ENCODE measurements at places on chromosomes 5 and 9.

GRCh38 chr9:120711841-120712538 lies 2.3 kb downstream of the MEGF9 start:
- DNase-seq = no peak

DNA sequence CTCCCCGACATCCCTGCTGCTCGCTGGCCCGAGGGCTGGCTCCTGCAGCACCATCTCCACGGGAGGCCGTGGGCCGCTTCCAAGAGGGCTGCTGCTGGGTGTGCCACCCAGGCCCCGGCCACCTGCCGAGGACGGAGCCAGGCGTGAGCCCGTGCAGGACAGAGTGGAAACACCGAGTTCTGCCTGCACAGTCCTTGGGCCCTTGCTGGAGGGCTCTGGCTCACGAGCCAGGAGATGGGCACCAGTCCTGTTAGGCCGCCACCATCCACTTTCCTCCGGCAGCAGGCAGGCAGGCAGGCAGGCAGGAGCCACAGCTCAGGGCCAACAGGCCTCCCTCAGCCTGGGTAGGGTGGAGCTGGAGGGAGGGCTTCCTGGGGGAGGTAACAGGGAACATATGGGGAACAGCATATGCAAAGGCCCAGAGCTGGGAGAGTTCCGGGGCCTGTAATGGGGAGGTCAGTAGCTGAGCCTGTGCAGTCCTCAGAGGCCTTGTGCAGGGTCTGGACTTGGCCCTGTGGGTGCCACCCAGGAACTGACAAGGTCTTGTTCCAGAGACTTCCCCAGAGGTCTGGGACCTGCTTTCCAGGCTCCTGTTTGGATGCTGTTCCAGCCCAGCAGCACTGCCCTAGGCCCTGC lies 31.9 kb downstream of the RXRA start:
- DNase-seq = no peak

GRCh38 chr5:58447226-58447625 lies 12.7 kb downstream of the PLK2 start:
- DNase-seq = no peak

DNA sequence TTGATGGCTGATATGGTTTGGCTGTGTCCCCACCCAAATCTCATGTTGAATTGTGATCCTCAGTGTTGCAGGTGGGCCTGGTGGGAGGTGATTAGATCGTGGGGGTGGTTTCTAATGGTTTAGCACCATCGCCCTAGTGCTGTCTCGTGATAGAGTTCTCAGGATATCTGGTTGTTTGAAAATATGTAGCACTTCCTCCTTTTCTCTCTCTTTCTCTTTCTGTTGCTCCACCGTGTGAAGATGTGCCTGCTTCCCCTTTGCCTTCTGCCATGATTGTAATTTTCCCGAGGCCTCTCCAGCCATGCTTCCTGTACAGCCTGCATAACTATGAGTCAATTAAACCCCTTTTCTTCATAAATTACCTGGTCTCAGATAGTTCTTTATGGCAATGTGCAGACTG lies 111.6 kb downstream of the SREK1 start:
- no peak for DNase-seq

- DNase-seq = peak; percentile 47
These were observed 78.4 kb downstream of the TSPAN17 start for GRCh38 chr5:176725521-176726280.

DNA sequence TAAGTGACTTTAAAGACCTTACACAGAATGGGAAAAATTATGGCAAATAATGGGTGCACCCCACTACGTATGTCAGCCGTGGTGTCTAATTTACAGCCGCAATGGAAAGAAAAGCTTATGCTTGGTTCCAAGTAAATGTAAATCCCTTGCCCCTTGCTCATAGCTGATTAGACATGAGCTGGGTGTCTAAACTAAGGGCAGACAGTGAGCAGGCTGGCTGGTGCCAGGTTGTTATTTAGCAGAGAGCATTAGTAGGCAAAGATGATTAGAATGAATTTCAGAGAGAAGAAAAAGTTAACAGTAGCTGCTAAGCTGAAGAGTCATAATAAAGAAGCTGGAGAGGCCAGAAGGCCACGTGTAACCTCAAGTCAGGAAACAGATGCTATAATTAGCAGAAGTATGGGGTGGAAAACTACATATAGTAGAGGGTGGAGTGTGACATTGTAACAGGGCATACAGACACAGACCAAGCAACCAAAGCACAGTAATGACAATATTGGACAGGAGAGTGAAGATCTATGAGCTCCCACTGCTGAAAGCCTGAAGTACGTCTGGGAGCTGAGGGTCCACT lies 257.7 kb downstream of the MCTP1 start:
- no peak for DNase-seq

- no peak for DNase-seq
These were observed 283.4 kb downstream of the GADD45G start for GRCh38 chr9:89888233-89888632.

DNA sequence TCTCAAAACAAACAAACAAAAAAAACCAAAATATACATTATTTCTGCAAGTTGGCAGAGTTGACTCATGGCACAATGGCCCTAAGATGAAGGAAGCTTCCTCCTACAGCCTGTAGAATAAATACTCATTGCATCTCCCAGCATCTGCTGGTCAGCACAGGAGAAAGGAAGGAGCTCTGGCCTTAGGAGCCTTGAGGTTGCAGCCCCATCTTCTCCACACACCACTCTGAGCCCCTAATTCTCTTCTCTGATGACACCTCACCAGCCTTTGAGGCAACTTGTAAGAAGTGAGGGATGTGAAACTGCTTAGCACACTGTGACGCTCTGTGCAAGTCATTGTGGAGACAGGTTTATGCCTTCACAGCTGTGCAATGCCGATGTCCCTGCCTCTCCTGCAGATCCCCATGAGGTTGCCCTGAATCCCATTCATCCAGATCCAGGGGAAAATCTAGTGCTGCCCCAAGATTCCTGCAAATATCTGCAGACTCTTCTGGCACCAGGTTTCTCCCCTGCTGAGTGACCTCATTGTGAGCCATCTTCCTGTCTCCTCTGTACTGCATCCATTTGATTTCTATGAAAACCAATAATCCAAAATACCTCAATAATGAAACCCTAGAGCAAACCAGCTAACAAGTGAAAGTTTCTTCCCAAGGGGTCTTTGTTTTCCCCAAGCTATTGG lies 65.3 kb upstream of the TGFBR1 start:
- DNase-seq = no peak

- no peak for DNase-seq
These were observed 260.1 kb downstream of the EBF1 start for GRCh38 chr5:158839638-158840037.

DNA sequence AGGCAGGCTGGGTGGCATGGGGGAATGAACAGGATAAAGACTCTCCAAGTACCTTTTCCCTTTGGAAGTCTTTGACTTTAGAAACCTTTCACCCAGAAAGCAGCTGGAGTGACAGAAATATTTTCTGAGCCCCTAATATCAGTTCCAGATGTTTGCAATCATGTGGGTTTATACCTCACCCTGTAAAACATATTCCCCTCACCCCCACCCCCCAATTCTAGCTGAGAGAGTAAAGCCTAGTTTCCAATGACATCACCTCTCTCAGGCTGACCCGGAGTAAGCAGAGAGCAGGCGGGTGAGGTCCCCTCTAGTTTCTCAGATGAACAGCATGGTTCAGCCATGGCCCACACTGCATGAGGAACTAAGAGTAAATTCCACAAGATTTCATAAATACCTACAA lies 82.9 kb upstream of the TRIM32 start:
- no peak for DNase-seq

- DNase-seq = peak; percentile 69
These were observed 372.0 kb upstream of the KIF2A start for GRCh38 chr5:61933787-61934626.

DNA sequence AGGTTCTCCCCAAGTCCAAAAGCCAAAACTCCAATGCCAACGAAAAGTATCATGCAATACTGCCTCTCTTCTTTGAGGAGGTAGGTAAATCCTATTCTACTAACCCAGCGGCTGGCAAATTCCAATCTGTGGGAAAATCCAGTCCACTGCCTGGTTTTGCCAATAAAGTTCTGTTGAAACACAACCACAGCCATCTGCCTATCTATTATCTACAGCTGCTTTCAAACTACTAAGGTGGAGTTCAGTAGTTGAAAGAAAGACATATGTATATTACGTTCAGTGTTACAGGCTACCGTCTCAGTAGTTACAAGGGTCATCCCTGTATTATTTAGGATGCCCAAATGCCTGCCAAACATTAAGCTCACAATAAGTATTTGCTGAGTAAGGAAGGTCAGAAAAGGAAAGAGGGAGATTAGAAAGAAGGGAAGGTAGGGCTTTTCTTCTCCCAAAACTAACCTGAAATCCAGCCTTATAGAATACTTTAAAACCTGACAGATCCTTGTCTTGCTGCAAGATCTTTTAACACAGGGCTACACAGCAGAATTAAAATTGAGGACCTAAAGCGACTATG lies 16.2 kb downstream of the ARL15 start:
- no peak for DNase-seq

- DNase-seq = no peak
These were observed 694.8 kb upstream of the CDH10 start for GRCh38 chr5:25339541-25339940.

- no peak for DNase-seq
These were observed 61.3 kb downstream of the RAPGEF1 start for GRCh38 chr9:131678499-131679111.

GRCh38 chr5:136082390-136083193 lies 50.1 kb upstream of the SMAD5 start:
- peak; percentile 22 for DNase-seq

DNA sequence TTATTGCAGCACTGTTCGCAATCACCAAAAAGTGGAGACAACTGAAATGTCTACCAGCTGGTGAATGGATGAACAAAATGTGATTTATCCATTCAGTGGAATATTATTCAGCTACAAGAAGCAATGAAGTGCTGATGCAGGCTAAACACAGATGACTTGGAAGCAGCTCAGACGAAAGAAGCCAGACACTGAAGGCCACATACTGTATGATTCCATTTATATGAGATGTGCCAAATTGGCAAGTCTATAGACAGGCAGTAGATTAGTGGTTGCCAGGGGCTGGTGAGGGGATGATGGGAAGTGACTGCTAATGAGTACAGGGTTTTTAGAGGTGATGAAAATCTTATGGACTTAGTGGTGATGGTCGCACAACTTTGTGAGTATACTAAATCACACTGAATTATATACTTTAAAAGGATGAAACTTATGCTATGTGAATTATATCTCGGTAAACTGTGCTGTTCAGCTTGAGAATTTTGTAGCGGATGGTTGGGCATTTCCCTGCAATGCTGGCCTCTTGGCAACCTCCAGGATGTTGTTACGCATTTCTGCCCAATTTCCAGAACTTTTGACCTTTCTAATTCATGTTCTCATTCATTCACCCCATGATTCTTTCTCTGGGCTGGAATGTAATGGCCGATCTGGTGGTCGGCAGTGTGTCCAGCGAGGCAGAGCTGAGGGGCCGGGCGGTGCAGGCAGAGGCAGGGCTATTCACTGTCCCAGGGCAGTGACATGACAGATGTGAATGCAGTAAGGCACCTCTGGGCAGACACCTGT lies 22.0 kb upstream of the WNK2 start:
- DNase-seq = no peak

GRCh38 chr9:23662320-23662719 lies 163.7 kb downstream of the ELAVL2 start:
- DNase-seq = no peak

- no peak for DNase-seq
These were observed 1.3 kb downstream of the NOTCH1 start for GRCh38 chr9:136544548-136544963.

DNA sequence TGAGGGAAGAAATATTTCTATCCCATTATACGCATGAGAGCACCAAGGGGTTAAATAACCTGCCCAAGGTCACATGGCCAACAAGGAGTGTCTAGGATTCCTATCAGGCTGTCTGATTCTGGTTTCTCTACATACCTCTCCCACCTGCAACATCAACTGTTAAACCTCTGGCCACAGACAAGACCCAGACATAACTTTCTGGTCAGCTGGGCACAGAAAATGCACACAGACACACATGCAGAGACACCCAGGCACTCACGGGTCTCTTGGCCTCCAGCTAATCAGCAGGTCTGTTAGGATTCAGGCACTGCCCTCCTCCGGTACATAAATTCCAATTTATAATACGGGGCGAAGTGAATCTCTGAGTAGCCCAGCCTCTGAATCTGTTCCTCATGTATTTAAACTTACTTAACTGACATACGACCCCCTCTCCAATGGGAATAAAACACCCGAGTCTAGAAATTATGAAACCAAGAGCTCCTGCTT lies 1.5 kb downstream of the SEPTIN8 start:
- no peak for DNase-seq

GRCh38 chr5:91142819-91143218 lies 240.3 kb downstream of the ARRDC3 start:
- no peak for DNase-seq

GRCh38 chr9:72592502-72593403 lies 71.3 kb downstream of the TMC1 start:
- peak; percentile 37 for DNase-seq

GRCh38 chr5:66193419-66193818 lies 49.3 kb downstream of the SREK1 start:
- no peak for DNase-seq

DNA sequence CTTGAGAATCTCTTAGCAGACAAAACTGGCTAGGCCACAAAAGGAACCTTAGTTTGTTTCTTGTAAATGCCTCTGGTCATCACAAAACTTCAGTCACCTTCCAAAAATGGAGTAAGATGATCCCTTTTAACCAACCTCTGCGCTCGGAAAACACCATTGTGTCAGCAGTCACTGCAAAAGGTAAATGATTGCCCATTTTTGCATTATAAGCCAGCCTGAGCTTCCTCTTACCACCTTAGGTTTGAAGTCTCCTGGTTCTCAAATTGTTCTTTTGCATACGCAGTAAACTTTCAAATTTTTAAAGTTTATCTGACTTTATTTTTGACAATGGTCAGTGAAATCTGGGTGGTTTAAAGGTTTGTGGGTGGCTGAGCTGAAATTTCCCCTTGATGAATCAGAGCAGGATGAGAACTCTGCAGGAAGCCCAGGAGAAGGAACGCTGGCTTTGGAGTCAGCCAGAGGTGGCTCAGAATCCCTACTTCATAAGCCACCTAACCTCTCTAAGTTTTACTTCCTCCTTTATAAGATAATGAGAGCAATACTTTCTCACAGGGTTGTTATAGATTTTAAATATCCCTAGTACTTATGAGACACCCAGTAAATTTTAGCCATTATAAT lies 131.4 kb downstream of the MED10 start:
- DNase-seq = no peak

GRCh38 chr5:141514330-141515133 lies 25.7 kb downstream of the PCDHGC5 start:
- DNase-seq = no peak

DNA sequence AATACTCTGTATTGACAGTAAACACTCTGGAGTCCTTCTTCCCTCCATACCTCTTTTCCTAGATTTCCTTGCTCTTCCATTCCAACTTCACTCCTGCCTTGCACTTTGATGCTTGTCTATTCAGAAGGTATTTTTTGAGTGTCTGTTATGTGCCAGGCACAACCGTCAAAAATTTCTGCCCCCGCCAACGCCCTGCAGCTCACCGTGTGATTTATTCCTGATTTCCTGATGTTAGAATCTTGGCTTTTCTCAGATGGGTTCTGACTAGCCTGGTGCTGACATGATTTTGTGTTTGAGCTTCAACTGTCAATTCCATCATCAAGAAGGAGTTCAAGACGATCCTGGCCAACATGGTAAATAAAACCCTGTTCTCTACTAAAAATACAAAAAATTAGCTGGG lies 297.5 kb downstream of the AGTPBP1 start:
- DNase-seq = no peak

All from NCI-H1092 (cell line).